ENCODE measurements at places on chromosomes 3 and 15.

DNA sequence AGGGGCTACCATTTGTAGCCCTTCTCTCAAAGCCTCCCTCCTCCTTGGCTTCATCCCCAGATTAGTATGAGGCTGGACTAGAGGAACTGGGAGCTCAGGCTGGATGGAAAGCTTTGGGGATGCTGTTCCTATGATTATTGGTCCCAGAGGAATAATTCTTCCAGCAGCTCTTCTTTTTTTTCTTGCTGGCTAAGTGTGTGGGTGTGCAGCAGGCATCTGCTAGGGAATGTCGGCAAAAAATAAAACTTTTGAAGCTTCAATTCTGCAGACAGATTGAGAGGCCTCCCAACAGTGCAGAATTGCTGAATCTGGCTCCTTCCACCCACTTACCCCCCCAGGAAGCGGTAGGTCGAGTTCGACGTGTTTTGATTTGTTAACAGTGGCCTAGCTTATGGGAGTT is 138.5 kb upstream of the ANKRD28 start:
- DNase-seq = no peak

GRCh38 chr3:19455546-19455945 is 307.2 kb downstream of the KCNH8 start:
- no peak for DNase-seq

- no peak for DNase-seq
Observed at GRCh38 chr15:51227940-51228732, 110.3 kb downstream of the CYP19A1 start.

- DNase-seq = no peak
Observed at GRCh38 chr3:184848934-184849333, 37.0 kb downstream of the VPS8 start.

DNA sequence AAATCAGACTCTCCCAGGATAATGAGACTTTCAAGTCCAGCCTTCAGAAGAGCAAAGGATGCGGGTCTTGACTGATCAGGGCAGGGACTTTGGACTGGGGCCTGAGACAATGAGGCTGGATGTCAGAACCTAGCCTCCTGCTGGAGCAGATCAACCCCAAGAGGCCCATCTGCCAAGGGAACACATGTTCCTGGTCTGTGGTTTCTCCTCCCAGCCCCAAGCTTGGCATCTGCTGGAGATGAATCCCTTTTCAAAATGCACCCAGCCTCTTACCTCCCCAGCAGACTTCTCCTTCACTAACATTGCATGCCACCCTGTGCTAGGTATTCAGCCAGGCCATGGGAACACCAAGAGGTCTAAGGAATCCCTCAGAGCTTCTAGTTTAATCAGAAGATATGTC is 43.7 kb upstream of the MFGE8 start:
- DNase-seq = no peak

- DNase-seq = no peak
Observed at GRCh38 chr3:194810076-194810475, 124.4 kb downstream of the FAM43A start.

GRCh38 chr3:108343491-108343890 is 47.1 kb downstream of the HHLA2 start:
- DNase-seq = no peak

DNA sequence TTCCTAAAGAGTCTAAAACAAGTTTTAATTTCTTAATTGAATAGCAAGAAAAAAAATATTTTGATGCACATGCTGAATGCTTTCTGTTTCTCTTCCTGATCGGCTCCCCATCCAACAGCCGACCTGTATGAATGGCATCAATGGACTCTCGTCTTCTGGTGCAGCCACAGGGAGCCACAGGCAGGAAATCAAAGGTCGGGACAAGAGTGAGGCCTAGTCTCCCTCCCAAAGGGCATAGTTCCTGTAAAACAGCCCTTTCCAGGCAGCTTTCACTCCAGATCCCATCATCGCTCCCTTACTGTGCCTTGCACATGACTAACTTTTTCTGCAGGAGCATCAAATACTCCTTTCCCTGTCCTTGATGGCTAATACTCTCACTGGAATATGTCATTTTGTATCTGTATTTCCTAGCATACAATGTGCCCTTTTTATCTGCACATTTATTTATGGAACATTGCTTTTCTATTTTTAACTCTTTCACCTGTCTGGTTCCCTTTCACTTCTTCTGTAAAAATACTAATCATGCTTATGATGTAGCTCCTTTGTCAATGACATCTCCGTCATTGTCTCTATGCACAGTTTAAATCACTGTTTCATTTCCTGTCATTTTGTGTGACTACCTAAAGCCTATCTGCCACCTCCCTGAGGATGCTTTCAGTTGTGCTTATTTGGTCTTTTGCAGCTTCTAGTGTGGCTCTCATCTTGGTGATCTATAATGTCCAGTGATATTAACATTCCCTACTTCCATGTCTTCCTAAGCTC is 326.2 kb downstream of the CTNNB1 start:
- DNase-seq = no peak

GRCh38 chr3:97884586-97885123 is 62.8 kb downstream of the CRYBG3 start:
- DNase-seq = no peak

DNA sequence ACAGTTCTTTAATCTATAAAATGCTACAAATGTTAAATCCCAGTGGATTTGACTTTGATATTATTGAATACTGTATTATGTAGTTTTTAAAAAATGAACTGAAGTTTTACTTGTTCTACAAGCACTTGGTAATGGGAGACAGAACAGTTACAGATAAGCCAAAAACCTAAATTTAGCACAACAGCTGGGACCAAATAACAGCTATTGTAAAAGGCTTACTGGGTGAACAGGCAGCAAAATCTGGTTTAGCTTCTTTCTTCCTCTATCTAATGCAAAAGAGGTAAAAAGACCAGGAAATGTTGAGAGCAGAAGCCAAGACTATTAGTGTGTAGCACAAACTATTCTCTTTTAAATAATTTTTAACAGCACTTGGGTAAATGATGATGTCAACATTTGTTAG is 1.6 kb upstream of the ATOSA start:
- no peak for DNase-seq

DNA sequence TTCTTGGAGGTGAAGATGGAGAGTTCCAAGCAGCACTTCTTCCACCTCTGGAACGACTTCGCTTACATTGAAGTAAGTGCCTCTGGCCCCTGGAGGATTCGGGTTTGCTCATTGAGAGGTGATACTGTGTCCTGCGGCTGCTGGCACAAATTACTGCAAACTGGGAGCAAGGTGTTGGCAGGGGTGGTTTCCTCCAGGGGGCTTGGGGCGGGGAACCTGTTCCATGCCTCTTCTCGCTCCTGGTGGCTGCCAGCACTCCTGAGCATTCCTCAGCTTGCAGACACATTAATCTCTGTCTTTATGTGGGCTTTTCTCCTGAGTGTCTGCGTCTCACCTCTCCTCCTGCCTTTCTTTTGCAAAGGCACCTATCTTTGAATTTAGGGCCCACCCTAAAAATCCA is 47.4 kb downstream of the MESD start:
- no peak for DNase-seq

- no peak for DNase-seq
Observed at GRCh38 chr3:194061421-194062030, 74.4 kb upstream of the HES1 start.

DNA sequence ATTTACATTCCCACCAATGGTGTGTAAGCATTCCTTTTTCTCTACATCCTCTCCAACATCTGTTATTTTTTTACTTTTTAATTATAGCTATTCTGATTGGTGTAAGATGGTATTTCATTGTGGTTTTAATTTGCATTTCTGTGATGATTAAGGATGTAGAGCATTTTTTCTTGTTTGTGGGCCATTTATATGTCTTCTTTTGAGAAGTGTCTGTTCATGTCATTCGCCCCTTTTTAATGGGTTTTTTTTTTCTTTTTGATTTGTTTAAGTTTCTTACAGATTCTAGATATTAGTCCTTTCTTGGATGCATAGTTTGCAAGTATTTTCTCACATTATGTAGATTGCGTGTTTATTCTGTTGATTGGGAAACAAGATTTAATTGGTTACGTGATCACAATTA is 14.2 kb downstream of the RAP2B start:
- no peak for DNase-seq

GRCh38 chr3:94626573-94626972 is 563.7 kb downstream of the NSUN3 start:
- DNase-seq = no peak

DNA sequence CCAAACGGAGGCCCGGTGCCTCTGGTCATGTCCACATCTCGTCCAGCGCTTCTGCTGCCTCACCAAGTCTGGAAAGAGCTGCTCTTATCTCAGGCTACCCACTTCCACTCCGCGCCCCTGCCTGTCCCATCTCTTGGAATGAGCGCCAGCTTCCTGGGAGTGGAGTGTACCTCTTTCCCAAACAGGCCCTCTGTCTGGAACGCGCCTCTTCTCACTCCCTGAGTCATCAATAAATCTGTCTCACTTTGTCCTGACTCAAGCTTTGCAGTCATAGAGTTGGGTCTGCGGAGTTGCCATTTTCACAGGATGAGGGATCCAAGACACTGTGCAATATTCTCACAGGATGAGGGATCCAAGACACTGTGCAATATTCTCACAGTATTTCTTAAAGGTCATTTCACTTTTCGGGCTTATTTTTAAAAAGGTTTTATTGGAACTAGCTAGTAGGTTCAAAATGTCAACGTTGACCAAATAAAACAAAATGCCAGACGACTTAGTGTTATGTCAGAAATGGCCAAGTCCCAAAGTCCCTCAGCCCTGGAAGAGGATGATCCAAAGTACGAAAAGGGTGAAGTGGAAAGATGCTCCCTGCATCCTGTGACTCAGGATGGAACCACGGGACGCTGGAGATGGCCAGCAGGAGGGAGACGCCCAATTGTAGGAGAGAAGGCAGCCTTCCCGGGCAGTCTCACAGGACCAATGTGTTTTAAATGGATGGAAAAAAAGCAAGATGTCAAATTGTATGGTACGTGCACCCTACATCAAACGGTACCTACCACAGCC is 81.1 kb downstream of the CHSY1 start:
- DNase-seq = no peak
